A549 (cell line): ENCODE measurements at places on chromosomes 12 and 14.

DNA sequence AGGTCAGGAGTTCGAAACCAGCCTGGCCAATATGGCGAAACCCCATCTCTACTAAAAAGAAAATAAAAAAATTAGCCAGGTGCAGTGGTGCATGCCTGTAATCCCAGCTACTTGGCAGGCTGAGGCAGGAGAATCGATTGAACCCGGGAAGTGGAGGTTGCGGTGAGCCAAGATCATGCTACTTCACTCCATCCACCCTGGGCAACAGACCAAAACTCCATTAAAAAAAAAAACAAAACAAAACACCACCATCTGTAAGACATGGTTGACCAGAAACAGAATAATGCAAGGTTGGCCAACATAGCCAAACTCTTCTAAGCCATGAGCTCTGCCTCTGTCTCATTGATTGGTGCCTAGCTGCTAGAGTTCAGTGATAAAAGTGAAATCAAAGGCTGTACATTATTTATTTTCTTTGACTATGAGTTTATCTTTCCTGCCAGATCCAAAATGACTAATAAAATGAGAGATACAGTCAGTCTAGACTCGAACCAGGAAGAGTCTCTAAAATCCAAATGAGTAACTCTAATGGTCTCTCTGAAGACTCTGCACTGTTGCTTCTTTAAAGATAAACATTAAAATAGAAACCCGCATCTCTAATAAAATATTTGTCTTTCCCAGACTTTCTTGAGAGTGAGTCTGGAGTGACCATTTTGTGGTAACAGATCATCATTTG, 404.7 kb downstream of the DAD1 start:
- DNase-seq: no peak

DNA sequence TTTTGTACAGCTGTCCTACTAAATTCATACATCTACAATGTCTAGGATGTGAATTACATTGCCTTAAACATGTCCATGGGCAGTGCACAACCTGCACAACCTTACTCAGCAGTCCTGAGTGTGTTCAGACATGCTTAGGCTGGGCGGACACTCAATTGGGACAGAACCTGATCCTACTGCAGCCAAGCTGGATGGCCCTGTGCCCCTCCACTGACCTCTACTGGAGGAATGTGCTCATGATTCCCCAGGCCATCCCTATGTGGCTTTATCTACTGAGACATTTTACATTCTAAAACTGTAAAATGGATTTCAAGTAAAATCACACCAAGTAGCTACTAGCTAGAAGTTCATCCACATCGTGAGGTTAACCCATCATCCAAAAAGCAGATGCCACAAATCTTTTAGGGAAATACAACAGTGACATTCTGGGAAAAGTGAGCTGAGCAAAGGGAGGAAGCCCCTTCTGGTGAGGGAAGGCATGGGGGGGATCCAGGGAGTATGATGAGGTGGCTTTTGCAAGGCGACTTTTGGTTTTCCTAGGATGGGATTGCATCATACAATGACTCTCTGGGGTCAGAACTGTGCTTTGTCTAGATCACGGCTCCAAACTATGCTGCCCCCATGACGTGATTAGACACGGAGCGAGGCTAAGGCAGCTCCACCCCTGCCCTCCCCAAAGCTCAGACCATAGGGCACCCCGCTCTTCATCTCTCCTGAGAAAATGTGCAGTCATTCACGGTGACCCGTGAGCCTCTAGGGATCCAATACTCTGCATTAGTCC, 911.7 kb upstream of the TMEM132C start:
- DNase-seq: peak; percentile 31

- DNase-seq: no peak
These were observed 14.4 kb upstream of the GUCY2C start for GRCh38 chr12:14710632-14711320.

GRCh38 chr14:91401751-91402150, 15.9 kb downstream of the CCDC88C start:
- no peak for DNase-seq

DNA sequence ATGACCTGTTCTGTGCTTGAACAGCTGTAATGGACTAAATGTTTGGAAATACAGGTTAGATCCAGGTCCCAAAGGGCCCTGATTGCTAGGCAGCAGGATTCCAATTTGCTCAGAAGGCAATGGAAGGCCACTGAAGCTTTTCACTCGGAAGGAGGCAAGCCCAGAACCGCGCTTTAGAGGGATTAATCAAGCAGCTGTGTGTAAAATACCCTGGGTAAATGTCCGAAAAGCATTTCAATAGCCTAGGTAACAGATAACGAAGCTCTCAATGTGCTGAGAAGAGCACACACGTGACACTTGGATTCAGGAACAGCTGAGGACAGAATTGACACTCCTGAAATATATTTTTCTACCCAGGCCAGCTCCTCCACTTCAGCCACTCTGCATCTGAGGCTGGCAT, 436.1 kb downstream of the TMEM132D start:
- no peak for DNase-seq

- DNase-seq: no peak
These were observed 908.4 kb upstream of the NOVA1 start for GRCh38 chr14:27506272-27506671.

DNA sequence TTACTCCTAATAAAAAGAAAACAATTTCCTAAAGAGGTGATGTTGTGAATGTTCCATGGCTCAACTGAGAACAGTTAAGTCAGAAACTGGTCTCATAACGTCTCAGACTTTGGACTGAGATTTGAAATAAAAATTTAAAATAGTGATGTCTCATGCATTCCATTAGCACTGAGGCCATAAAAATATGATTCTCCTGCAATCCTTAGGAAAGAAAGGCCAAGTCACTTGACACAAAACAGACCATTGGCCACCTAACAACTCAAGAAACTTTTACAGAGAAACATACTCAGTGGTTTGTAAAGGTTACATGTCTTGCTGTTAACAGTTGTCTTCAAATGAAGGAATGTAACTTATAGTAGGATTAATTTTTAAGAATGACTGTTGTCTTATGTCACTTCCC, 58.1 kb downstream of the STAB2 start:
- no peak for DNase-seq

GRCh38 chr12:95908573-95908972, 33.8 kb downstream of the CCDC38 start:
- DNase-seq: no peak
